ENCODE measurements at places on chromosomes 1 and 21.
A peak's percentile ranks its signal among the peaks of the same experiment; 100 is the strongest.

- DNase-seq, result no peak
Measured at GRCh38 chr1:244054924-244055263, 3.8 kb downstream of the ZBTB18 start.

GRCh38 chr1:152168535-152168868, 9.5 kb upstream of the RPTN start:
- DNase-seq, result no peak

DNA sequence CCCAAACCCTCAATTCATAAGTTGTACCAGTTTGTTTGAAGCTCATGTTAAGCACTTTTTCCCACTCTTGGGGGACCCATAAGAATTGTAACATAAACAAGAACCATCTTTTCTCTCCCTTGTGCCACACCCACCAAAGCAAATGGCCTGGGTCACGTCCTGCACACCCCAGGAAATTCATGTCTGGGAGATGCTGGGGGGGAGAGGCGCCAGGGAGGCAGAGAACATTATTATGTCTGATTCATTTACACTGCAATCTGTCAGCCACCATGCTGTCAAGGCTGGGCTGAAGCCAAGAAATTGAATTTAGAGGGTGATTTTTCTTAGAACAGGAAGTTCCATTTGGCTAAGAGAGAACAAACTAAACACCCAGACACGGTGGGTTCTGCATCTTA, 37.2 kb upstream of the IPO9 start:
- DNase-seq, result no peak

DNA sequence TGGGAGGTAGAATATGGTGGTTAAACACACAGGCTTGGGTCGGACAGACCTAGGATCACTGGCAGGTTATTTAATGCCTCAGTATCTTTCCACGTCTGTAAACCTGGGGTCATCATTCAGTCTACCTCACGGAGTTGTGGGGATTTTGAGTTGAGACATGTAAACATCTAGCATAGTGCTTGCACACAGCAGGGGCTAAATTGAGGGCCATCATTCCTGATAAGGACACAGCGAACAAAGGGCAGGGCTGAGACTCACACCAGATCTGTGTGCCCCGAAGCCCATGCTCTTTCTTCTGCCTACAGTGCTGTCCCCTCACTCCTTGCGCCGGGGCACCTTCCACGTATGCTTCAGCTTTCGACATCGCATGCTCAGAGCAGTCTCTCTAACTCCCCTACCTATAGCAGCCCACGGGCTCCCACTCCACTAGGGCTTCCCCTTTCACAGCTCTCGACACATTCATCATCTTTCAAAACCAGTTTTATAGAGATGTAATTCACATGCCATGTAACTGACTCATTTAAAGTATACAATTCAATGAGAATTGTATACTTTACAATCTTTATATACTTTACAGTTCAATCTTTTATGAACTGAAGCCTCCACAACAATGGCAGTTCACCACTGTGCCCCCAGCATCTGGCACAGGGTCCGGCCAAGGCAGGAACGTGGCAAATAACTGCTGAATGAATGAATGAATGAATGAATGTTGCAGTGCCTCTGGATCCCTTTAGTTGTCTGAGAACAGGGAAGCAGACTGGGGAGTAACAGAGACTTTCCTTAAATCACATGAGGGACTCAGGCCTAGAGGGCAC, 48.0 kb downstream of the GPR161 start:
- no peak for DNase-seq

GRCh38 chr1:31581821-31582810, 5.8 kb downstream of the TINAGL1 start:
- DNase-seq, result no peak

DNA sequence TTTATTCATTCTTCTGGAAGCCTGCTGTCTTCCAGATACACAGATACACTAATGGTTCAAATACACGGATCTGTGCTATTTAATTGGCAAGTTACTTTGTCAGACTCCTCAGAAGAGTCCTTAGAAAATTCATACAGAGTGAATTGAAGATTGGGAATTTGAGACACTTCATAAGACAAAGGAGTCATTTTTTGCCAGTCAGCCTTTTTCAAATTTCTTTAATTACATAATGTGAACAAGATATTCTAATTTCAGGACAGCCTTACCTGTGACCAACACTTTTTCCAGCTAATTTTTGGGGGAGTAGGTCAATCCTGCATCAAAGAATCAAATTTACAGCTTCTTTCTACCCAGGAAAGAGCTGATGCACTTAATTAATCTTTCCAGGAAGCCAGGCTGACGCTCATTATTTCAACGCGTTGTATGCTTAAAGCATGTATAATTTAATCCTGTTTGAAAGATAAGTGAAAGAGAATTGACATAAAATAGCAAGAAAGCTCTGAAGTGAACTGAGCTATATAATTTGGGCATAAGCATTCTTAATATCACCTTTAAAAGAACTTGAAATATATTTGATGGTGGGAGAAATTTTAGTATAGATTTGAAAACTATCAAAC, 12.8 kb upstream of the NRIP1 start:
- no peak for DNase-seq

GRCh38 chr21:42547001-42547905, 33.6 kb downstream of the SLC37A1 start:
- no peak for DNase-seq

DNA sequence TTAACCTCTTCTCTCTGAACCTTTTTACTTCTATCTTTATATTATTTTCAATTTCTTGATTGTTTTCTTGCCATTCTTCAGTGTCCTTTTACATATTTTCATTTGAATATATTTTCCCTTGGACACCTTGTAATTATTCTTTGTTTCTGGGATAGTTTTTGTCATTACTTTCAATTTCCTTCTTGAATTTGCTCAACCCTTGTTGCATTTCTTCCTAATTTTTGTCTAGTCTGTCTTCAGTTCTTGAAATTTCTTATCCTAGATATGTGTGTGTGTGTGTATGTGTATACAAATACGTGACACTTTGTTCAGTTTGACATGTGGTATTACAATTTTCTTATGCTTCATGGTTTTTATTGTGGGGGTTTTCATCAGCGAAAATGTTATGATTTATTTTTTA, 1.9 kb upstream of the GALNT2 start:
- no peak for DNase-seq

GRCh38 chr1:83546874-83547273, 452.1 kb downstream of the TTLL7 start:
- DNase-seq, result no peak

- DNase-seq, result no peak
Measured at GRCh38 chr1:178607718-178608408, 95.0 kb downstream of the TEX35 start.

GRCh38 chr1:63557365-63557987, 34.2 kb downstream of the EFCAB7 start:
- DNase-seq, result no peak

- DNase-seq, result no peak
Measured at GRCh38 chr1:31877544-31877943, 60.6 kb downstream of the PTP4A2 start.

- no peak for DNase-seq
Measured at GRCh38 chr1:45836451-45836850, 33.0 kb downstream of the MAST2 start.

DNA sequence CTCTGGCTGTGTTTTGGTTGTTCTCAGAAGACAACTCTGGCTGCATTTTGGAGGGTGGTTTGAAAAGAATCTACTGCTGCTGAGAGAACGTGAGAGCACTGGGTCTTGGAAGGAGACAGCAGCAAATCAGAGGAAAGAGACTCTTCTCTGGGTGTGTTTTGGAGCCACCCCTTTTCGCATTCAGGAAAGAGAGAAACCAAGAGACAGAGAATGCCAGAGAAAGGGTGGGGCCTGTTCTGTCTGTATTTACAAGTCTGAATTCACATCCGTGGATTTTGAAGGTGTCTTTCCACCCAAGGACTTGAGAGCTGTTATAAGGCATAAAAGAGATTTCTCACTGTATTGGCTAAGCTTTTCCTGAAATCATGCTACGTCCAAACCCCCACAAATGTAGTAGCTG, 187.2 kb downstream of the C1orf94 start:
- DNase-seq, result no peak

DNA sequence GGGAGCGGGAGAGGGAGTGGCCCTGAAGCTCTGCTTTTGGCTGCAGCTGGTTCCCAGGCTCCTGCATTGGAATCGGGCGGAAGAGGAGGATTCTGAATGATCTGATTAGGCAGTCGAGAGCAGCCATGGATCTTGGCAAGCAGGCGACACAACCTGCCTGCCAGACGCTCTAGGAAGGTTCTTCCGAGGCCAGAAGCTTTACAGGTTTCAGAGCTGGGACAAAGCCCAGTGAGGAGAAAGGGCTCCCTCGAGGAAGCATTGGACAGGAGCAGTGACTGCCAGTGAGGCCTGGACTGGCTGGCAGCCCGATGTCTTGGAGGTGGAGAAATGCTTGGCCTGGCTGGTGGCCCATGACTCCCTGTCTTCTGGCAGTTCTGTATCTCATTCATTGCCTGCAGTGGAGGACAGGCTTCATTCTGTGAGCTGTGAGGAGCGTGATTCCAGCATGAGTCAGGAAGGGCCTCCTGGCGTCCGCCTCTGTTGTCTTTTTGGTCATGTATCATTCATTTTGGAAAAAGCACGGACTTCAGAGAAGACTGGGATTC, 132.7 kb upstream of the IPO9 start:
- no peak for DNase-seq

- DNase-seq, result no peak
Measured at GRCh38 chr1:223802602-223803001, 43.1 kb downstream of the TP53BP2 start.

DNA sequence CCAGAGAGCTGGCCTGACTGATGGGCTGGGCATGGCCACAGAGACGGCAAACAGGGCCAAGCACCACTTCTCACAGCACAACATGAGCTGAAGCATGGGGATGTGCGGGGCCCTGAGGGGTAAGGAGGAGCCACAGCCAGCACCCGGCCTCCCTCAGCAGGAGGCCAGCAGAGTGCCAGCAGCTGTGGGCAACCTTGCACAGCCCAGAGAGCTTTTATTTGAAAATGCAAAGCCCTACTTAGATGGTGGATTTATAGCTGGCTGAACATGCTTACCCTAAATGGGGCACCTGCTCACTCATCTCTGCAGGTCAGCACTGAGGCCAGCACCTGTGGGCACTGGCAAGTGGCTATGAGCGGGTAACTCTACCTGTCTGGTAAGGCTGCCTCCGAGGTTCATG, 44.1 kb downstream of the SLC66A1 start:
- DNase-seq, result no peak

DNA sequence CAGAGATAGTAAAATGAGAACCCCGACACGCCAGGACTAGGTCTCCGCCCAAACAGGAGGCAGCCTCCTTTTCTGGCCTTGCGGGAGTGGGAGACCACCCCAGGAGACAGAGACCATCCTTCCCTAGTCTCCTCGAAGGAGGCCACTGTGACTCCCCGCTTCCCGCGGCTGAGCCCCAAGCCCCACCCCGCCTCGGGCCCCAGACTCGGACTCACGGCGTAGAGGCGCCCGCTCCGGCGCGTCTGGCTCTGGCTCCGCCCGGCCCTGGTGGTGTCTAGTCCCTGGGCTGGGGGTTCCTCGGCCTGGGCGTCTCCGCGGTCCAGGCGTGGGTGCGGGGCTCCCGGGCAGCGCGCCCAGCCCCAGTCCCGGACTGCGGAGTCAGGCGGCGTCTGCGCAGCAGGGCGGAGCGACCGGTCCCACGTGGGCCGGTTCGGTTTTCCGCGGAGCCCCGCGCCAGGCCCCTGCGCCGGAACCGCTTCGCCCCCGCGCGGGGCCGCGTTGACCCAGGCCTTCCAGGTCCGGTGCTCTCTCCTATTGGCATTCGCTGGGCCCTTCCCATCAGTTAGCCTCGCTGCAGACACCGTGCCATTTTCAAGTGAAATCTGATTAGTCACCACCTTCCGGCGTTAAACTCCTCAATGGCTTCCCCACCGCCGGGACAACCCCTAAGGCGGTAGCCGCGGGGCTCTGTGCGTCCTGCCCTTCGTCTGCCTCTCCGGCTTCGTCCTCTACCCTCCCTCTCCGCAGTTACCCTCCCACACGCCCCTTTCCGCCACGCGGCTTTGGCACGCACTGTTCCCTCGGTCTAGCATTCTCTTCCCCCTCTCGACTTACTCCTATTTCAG, at the start of gene C1orf216:
Gene C1orf216 (minus strand): TSS at position 393 of the 845 bp plus-strand sequence. CDS start 2,563 bp downstream, outside the sequence.
- DNase-seq, result no peak

- DNase-seq, result no peak
Measured at GRCh38 chr1:147798731-147799130, 38.3 kb upstream of the GJA5 start.

DNA sequence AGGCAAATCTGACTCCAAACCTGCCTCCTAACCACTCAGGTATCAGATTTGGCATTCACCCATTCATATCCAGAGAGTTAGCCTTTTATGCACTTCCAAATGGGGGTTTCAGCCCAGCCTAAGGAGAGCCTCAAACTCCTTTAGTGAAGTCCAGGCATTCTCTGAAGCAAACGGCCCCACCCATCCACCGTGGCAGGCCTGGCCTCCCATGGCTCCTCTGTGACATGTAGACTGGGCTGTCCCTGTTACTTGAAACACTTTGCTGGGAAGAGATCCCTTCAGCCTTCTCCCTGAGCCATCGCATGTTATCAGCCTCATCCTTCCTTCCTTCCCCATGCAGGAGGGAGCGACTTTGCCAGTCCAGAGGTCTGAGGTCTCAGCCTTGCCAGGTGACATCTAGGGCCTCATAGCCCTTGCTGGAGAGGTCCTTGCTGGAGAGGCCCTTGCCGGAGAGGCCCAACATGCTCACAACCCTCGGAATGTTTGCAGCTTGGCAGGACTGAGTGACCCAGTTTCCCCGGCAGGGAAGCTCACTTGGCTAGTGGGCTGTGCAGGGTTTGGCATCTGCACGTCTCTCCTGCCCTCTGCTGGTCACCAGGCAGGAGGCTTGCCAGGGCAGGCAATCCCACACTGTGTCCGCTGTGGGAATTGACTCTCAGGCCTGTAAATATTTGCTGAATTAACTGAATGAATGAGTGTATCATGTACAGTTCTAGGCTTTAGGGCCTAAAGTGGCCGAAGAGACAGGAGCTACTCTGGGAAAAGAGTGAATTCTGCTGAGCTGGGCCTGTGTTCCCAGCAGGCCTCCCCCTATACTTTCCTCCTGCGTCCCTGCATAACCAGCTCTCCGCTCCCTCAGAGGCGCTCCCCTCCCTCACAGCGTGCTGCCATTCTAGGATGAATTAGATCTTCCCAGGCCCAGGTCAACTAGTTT, 26.7 kb upstream of the RBM15 start:
- no peak for DNase-seq

- DNase-seq, result peak; percentile 18
Measured at GRCh38 chr1:2174348-2175054, 20.1 kb downstream of the FAAP20 start.

DNA sequence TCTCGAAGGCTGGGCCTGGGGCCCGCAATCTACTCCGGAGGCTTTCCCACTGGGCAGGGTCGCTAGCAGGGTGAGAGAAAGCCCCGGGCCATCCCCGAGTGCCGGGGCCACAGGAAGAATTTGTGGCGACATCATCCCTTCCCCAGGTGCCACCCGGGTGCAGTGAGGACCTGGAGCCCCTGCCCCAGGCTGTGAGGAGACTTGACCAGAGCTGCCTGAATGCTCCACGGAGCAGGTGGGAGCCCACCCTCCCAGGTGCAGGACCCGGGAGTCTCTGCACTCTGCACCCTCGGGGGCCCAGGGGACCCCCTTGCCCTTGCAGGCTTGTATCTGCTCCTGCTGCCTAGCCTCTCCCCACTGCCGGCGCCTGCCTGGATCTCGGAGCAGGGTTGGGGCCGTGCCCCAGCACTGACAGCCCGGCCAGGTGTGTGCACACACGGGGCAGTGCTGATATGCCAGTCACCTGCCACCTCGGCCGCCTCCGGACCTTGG, 67.5 kb upstream of the RGS7 start:
- DNase-seq, result no peak
